ENCODE measurements at places on chromosomes 5 and 9.

GRCh38 chr5:139061274-139061673 is 136.9 kb downstream of the SIL1 start:
- no peak for DNase-seq

DNA sequence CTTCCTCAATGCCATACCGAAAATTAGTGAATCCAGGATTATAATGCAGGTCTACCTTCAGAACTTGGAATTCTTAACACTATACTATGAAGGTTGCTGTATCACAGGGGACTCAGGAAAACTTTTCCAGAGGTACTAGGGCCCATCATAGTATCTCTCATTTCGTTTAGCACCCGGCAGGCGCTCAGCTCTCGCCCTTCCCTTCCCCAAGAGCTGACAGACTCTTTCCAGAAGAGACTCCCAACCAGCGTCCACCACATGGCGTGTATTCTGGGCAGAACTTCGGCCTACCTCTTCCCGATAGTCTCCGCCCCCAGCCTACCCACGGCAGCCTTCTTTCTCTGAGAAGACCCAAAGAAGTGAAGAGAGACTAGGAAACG is 271 bp downstream of the NOL8 start:
- no peak for DNase-seq

GRCh38 chr9:84101964-84102632 is 121.5 kb downstream of the RMI1 start:
- no peak for DNase-seq

- DNase-seq = no peak
Observed at GRCh38 chr9:2289263-2289662, 274.1 kb downstream of the SMARCA2 start.

- DNase-seq = no peak
Observed at GRCh38 chr9:105243015-105243686, 1.3 kb upstream of the SLC44A1 start.

GRCh38 chr5:94811331-94811730 is 192.9 kb downstream of the SLF1 start:
- no peak for DNase-seq

GRCh38 chr5:58582019-58582802 is 664 bp upstream of the RAB3C start:
- no peak for DNase-seq

- DNase-seq = no peak
Observed at GRCh38 chr5:123992641-123993040, 480.7 kb downstream of the CSNK1G3 start.

DNA sequence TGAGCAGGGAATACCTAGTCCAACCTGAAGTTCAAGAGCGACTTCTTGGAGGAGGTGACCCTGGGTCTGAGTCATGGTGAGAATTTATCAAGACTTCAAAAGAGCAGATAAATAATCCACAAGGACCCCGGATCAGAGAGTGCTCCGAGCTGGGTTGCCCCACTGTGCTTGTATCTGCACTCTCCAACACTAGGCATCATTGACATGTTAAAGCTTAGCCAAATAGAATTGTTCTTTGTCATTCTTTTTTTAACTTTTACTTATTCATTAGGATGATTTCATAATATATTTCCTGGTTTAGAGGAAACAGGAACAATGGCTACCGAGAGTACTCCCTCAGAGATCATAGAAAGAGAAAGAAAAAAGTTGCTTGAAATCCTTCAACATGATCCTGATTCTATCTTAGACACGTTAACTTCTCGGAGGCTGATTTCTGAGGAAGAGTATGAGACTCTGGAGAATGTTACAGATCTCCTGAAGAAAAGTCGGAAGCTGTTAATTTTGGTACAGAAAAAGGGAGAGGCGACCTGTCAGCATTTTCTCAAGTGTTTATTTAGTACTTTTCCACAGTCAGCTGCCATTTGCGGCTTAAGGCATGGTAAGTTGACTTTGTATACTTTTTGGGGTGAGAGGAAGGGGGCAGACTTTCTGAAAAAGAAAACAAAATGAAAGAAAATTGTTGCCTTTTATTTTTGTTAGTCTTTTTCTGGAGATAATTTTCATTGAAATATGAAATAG is at the start of gene CARD6:
TSS of gene CARD6 (plus strand) at position 300 of the 738 bp plus-strand sequence. CDS start at position 316, 16 bp downstream.
- no peak for DNase-seq

GRCh38 chr5:128378196-128378595 is 159.8 kb downstream of the FBN2 start:
- no peak for DNase-seq

DNA sequence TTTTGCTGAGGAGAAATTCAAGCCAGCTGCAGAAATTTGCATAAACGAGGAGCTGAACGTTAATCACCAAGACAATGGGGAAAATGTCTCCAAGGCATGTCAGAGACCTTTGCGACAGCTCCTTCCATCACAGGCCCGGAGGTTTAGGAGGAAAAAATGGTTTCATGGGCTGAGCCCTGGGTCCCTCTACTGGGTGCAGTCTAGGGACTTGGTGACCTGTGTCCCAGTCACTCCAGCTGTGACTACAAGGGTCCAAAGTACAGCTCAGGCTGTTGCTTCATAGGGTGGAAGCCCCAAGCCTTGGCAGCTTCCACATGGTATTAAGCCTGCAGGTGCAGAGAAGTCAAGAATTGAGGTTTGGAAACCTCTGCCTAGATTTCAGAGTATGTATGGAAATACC is 207.5 kb downstream of the DENND1A start:
- DNase-seq = no peak

GRCh38 chr5:79535477-79536192 is 21.7 kb upstream of the HOMER1 start:
- DNase-seq = no peak

DNA sequence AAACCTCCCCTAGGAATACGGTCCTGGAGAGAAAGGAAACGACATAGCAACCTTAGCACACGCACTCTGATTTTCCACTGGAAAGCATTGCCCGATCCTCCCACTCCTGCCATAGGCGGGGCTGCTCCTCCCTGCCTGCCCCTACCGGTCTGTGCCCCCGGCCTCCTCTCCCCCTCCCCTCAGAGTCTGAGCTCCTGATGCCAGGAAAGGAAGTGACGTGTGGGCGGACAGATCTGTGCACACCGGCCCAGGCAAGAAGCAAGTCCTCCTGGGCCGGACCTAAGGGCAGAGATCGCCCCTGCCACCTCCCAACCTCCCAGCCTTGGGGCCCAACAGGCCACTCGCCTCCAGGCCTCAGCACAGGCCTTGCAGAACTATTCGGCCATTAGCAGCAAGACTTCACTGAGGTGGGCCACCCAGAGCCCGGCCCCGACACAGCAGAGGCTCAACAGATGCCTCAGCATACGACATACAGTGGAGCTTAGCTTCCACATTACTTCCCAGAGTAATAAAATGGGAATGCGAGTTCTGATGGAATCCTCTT is 7.2 kb downstream of the NINJ1 start:
- no peak for DNase-seq

GRCh38 chr9:83800236-83801033 is 17.1 kb downstream of the GKAP1 start:
- no peak for DNase-seq

- DNase-seq = peak; percentile 44
Observed at GRCh38 chr5:177403102-177403791, 2.8 kb upstream of the PFN3 start.

- no peak for DNase-seq
Observed at GRCh38 chr5:155772009-155772662, 554.8 kb upstream of the SGCD start.

DNA sequence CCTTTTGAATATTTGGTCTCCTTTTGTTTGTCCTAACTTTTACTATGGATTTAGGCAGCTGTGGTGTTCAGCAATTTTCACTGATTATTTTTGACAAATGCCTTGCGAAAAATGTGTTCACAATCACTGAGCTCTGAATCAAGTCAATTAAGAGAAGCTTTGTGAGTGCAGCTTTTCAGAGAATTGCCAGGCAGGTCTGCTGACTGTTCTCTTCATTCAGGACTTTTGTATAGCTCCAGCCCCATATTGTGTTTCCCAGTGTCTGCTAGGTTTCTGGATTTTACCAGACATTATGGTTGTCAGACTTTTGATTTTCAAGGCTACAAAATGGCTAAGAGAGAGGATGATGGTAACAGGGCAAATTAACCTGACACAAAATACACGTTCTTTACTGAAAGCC is 1055.9 kb downstream of the CDH18 start:
- DNase-seq = no peak

GRCh38 chr9:112384690-112385089 is 4.8 kb downstream of the HSDL2 start:
- no peak for DNase-seq

- DNase-seq = peak; percentile 87
Observed at GRCh38 chr9:125126019-125126746, 17.1 kb downstream of the SCAI start.

- peak; percentile 56 for DNase-seq
Observed at GRCh38 chr5:93915142-93915553, 173.7 kb upstream of the POU5F2 start.

GRCh38 chr5:38131686-38132085 is 126.7 kb upstream of the EGFLAM start:
- DNase-seq = no peak

DNA sequence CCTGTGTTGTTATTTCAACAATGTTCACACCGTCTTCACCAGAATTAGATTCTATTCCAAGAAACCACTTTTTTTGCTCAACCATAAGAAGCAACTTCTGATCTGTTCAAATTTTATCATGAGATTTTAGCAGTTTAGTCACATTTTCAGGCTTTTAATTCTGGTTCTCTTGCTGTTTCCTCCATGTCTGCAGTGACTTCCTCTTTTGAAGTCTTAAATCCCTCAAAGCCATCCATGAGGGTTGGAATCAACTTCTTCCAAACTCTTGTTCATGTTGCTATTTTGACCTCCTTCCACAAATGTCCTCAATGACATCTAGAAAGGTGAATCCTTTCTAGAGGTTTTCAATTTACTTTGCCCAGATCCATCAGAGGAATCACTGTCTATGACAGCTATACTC is 25.7 kb upstream of the ENTREP1 start:
- no peak for DNase-seq

DNA sequence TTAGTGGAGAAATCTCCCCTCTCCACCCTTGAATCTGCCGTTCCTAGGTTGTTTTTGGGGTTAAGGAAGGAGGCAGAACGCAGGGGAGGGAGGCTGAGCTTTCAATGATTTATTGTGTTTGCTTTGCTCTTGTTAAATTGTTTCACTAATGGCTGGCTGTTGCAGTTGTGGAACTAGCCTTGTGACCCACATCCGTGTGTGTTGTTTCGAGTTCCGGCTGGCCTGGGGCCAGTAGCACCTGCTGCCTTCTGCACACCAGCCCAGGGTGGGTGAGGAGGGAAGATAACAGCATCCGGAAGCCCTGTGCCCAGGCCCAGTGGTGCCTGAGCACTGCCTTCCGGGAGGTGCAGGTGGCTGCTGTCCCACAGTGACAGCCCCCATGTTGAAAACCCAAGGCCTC is 3.6 kb downstream of the ERGIC1 start:
- DNase-seq = peak; percentile 47

DNA sequence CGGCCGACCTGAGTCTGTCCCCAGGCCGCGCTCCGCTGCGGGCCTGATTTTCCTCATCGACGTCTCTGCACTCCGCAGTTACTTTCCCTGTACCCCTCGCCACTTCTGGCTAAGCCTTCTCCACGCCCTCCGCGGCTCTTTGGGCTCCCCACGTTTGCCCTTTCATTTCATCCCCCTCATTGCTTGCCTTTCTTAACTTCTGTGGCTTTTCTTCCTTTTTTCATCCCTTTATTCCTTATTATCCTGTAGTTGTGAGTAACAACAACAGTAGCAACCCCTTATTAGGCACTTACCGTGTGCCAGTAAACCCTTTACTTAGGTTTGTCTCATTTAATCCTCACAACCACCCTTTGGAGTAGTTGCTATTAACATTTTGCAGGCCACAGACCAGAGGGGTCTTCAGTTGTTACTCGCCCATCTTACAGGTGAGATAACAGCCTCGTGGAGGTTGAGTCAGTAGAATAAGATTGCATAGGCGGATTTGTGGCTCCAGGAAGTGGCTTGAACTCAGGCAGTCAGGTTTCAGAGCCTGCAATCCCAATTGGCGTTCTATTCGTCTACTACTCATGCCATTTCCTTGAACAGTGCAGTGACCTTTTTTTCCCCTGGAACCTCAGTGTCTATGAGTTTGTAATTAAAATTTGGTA is 724 bp downstream of the TCERG1 start:
- peak; percentile 78 for DNase-seq

- no peak for DNase-seq
Observed at GRCh38 chr5:33601881-33602280, 161.1 kb downstream of the TARS1 start.

DNA sequence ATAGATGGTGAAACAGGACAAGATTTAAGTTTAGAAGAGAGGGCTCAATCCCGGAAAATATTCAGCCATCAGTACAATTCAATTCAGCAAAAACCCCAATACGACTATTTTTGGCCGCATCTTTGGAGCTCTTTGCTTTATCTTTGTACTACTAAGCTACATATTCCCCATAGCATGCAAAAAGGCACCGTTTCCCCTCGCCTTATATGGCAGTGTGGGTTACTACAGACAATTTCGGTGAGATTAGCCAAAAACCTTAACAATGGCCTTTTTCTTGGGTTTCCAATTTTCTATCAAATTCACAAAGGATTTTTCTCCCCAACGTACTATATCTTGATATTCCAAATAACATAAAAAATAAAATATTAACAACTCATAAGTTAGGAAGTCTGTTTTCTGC is 382.6 kb downstream of the BNC2 start:
- no peak for DNase-seq

- peak; percentile 45 for DNase-seq
Observed at GRCh38 chr9:131590449-131590848, 45.1 kb downstream of the PRRT1B start.

- no peak for DNase-seq
Observed at GRCh38 chr9:83130541-83130940, 67.6 kb upstream of the RASEF start.

GRCh38 chr5:122385286-122385685 is 73.2 kb downstream of the SNCAIP start:
- no peak for DNase-seq

GRCh38 chr9:1505489-1505888 is 455.3 kb downstream of the DMRT2 start:
- DNase-seq = peak; percentile 70

DNA sequence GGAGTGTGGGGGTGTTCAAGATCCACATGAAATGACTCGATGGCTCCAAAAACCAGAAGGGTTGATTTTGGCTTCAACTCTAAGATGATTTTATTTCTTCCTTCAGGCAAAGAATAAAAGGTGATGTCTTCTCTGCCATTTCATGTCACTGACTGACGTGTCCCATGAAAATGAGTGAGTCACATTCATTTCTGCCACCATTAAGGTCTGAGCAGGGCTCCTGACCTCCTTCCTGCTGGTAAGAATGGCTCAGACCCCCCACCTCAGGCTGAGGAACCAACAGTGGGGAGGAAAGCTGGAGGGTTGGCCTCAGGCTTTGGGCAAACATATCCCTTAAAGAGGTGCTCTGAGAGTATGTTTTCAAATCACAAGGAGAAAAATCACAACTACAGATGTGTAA is 53.9 kb upstream of the ZNF354A start:
- no peak for DNase-seq

GRCh38 chr9:13860946-13861640 is 452.8 kb downstream of the NFIB start:
- DNase-seq = no peak
